ENCODE measurements at places on chromosomes 6 and 20.

GRCh38 chr20:56995635-56996075 lies 270.8 kb downstream of the BMP7 start:
- no peak for DNase-seq

DNA sequence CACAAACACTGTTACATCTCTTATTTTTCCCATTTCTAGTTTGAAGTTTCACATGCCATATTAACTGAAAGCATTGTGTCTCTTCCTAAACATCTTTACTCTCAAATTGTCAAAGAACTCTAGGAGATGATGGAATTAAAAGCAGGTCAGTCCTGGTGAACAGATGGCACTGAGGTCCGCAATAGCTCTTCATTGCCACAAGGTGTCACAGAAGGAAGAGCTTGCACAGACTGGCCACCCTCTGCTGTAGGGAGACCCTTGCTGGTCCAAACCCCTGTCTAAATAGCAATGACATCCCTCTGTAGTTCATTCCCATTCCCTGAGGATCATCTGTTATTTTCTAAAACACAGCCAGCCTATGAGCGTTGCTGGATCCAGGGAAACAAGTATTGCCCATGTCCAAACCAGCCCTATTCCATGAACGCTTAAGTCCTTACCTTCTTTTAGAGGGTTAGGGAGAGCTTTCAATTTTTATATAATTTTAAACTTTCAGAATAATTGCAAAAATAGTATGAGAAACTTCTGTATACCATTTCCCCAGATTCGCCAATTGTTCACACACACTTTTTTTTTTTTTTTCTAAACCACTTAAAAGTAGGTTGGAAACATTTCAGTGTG lies 10.1 kb upstream of the HDAC2 start:
- no peak for DNase-seq

GRCh38 chr6:87082160-87082721 lies 12.7 kb downstream of the CGA start:
- DNase-seq, result no peak

DNA sequence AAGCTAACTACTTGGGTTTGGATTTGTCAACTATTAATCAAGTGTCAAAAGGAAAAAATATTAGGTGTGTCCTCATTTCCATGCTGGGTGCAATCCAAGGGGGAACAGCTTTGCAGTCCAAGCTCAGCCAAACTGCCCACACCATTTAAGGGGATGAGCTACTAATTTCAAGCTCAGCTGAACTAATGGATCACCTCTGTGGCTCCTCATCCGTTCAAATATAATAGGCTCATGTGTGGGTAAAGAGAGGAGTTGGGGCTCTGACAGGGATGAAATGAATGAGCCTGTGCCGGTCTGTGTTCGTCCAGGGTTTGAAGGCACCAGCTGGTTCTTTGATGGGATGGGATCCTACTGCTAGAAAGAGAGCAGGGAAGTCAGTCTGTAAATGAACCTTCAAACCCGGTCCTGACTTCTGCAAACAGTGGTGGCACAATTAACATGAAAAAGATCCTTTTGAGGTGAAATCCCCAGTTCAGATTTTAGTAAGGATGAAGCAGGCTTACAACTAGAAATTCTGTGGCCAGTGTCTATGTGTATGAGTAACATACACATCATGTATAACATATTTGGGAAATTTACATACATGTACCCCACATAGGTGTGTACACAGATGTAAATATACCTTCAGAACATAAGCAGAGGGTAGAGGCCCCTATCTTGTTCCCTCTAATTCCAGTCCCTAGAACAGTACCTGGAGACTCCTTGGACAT lies 41.9 kb downstream of the TTI1 start:
- DNase-seq, result no peak

- DNase-seq, result no peak
Observed at GRCh38 chr20:31568041-31568731, 36.9 kb upstream of the ID1 start.

DNA sequence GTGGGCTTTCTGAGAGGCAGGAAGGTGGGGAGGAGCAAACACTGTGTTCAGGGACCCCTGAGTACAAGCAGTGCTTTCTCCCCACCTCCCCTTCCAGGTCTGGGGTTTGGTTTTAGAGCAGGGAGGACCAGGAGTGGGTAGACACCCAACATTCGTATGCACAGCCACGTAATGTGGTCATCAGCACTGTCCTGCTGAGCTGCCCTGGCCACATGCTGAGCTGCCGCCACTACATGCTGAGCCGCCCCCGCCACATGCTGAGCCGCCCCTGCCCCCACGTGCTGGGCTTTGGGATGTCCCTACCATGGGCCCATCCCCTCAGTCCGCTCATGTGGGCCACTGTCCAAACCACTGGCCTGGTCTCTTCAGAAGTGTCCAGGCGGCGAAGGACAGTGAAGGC lies 214.9 kb upstream of the CST7 start:
- DNase-seq, result no peak

DNA sequence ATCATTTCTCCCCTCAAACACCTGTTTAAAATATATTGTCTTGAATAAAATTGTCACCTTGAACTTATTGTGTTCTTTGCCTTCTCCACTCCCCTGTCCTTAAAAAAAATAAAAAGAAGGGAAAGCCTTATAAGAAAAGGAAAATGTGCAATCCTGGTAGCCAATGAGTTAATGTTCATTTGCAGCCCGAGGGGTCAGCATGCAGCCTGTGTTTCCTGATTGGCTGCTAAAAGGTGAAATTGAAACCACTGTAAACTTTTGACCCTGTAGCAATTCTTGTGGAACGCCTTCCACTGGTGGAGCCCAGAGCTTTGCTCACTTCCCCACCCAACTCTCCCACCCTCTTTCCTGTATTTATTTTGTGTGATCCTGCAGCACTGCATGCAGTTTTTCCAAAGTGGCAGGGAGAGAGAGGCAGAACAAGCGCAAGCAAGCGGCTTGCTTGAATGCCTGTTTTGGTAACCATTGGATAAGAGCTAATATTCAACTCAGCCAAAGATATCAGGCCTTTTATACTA lies 74.9 kb downstream of the NCOA3 start:
- no peak for DNase-seq

DNA sequence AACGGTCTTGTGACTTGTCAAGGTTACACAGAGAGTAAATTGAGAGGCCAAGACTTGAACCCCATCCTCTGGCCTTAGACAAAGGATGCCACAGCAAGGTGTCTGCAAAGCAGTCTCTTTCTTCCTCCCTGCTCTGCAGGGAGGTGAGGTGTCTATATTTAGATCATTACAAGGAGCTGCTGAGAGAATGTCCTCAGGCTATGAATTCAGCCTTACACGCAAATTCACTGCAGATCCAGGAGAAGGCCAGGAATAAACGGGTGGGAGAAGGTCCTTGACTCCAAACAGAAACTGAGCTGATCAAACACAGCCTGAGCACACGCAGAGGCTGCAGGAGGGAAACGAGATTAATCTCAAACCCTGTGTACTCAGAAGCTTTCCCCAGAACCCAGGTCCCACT lies 48.6 kb upstream of the PTPRT start:
- no peak for DNase-seq

- no peak for DNase-seq
Observed at GRCh38 chr20:11569163-11569562, 348.5 kb upstream of the BTBD3 start.

DNA sequence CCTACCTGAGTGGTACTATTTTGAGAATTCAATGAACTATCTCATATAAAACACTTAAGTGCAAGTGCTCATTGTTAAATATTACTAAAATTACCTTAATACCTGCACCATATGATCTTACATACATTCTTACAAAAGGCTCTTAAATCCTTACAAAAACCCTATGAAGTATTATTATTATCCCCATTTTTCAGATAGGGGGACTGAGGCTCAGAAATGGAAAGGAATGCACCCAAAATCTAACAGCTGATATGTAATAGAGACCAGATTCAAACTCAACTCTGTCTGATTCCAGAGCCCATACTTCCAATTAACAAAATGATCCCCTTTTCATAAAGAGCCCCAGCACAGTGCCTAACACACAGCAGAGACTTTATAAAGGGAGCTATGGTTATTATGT lies 17.5 kb downstream of the BCL2L1 start:
- no peak for DNase-seq

DNA sequence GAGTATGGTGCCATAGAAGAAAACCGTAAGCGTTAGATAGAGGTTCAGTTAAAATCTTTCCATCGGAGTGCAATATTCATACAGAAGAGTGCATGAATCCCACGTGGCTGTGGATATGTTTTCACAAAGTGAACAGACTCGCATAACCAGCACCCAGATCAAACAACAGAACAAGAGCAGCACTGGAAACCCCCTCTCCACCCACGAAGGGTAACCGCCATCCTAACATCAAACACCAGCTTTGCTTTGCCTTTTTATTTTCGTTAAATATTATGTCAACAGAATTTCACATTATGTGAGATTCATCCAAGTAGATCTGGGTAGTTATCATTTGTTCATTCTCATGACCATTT lies 4.7 kb downstream of the GTSF1L start:
- no peak for DNase-seq

DNA sequence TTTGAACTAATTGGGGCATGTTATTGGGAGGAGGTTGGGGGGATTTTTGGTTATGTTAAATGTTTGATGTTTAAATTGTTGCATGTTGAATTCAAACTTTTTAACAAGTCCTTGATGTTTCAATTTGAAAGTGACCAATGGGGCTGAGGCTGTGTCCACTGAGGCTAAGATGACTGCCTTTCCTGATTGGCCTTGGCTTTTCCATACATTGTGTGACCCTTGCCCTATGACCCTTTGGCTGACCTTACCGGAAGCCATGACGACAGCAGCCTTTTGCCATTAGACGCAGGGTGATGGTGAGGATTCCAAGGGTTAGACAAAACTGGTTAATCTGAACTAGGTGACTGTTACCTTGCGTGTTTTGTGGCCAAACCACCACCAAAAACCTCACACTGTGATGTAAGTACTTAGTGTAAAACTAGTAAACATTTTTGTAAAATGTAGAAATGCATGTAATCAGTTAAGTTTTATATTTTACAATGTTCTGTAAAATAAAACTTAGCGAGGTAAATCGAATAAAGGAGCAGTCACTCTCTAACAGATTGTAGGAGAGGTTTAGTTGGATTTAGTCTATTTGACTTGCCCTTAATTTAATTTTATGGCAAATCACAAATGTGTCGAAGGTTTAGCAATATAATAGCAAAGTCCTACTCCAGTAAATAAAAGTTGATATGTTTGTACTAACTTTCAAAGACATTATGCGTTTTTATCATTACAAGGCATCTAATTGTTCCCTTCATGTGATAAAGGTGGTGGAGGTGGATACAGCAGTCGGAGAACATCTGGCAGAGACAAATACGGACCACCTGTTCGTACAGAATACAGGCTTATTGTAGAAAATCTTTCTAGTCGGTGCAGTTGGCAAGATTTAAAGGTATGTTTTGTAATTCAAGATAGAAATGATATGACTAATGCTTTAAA lies 1.6 kb downstream of the SRSF6 start:
- DNase-seq, result no peak

DNA sequence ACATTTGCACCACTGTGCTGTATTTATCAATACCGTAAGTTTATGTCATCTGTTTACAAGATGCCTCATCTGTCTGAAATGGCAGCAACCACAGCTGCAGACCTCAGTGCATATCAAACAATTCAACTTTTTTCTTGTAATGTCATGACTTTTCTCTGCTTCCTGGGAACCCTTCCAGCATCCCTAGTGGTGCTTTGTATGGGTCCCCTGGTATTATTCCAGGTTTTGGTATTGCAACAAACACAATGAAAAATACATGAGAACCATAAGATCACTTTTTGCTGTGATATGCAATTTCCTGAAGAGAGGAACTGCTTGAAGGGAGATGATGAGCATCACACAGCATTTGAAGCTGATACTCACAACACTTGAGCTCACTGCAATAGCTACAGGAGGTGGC lies 12.0 kb upstream of the TXNDC5 start:
- no peak for DNase-seq
